ENCODE measurements at places on chromosomes 13 and 19. TPM values are rescaled to one million over a fixed set of nuclear protein-coding genes. Genes with fewer than 3 reads are reported as not detected.
A peak's percentile ranks its signal among the peaks of the same experiment; 100 is the strongest.

DNA sequence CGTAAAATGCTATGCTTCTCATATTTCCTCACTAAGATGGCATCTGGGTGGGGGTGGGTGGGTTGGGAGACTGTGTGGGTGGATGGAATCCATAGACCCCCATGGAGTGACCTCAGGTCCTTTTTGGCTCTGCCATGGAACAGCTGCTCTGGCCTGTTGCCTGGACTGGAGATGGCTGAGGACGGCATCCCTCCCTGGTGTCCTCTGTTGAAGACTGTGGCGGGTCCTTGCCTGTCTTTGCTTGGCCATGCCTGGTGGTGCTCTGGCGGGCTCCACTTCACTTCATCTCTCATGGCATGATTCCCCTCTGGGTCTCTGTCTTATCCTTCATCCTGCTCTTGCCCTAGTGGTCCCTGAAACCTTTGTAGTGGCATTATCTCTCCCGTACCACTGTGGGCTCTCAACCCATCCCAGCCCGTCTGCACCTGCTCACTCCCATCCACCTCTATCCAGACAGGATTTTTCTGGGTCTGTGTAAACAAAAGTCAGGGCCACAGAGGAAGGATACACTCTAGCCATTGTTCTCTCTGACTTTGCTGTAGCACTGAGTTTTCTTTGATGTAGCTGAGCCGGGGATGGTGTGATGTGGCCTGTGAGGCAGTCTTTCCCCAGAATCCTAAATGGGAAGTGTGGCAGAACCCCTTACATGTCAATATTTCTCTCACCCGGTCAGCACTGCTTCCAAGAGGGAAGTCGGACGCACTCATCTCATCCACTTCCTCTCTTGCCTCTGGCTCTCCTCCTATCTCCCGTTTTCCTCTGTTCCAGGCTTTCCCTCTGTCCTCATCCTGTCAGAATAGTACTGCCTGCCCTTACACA is 36.1 kb downstream of the WDFY2 start:
- H3K27me3 ChIP-seq: no peaks in the 10 kb centered on the region
- peaks cover 42% of the 10 kb centered on the region for H3K4me1 ChIP-seq
- DNase-seq: no peak
- no peak overlapping the region for H3K4me3 ChIP-seq
- peak overlapping the region; percentile 10 for H3K27ac ChIP-seq

DNA sequence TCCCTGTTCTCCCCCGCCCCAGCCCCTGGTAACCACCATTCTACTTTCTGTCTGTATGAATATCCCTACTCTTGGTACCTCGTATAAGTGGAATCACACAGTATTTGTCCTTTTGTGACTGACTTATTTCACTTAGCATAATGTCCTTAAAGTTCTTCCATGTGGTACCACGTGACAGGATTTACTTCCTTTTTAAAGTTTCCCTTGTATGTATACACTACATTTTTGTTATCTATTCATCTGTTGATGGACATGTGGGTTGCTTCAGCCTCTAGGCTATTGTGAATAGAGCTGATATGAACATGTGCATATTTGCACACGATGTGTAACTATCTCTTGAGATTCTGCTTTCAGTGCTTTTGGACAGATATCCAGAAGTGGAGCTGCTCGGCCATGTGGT is 59.6 kb upstream of the GJB6 start:
- no peak for DNase-seq
- no peak overlapping the region for H3K27ac ChIP-seq
- peaks cover 2% of the 10 kb centered on the region for H3K4me1 ChIP-seq
- H3K36me3 ChIP-seq: peaks cover 7% of the 10 kb centered on the region
- no peaks in the 10 kb centered on the region for H3K27me3 ChIP-seq

DNA sequence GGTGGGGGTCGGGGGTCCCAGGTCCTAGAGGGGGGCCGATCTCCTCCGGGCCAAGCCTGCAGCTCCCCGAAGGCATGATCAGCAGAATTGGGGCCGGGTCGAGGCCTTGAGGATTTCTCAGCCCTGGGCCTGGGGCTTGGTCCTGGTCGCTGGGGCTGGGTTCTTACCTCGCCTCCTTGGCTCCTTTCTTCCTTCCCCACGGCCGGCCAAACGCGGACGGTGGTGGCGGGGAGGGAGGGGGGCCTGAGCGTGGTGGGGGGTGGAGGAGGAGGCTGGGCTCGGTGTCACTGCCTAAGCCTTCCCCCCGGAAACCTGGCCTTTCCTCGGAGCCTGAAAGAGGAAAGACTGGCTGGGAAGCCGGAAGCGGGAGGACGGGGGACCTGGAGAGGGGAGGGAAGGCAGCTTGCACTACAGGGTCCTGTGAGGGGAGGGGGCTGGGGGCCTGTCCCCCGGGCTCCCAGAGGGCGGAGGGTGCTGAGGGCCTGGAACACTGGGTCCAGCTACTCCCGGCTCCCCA is at the start of gene ZNF579:
TSS of gene ZNF579 (minus strand) at position 221 of the 517 bp plus-strand sequence. CDS start 1,209 bp downstream, outside the sequence.
- peaks cover 30% of the 10 kb centered on the region for H3K4me1 ChIP-seq
- H3K36me3 ChIP-seq: peaks cover 3% of the 10 kb centered on the region
- DNase-seq: peak; percentile 85
- no peaks in the 10 kb centered on the region for H3K27me3 ChIP-seq

DNA sequence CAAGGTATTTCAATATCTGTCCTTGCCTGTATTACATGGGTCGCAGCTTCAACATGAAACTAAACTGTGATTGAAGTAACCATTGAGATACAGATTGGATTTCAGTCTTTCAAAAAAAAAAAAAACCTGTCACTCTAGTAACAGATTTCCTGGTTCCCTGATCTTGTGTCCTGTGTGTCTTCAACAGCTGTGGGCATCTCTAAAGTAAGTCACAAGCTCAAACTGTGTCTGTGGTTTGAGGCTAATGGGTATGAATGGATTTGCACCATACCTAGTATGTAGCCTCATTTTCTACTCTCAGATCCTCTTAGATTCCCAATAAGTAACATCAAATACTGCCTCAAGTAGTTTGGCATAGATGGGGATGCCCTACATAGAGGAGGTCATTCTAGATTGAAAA is 300.1 kb downstream of the COG6 start:
- H3K27ac ChIP-seq: peak overlapping the region; percentile 68
- DNase-seq: no peak
- H3K36me3 ChIP-seq: no peaks in the 10 kb centered on the region
- H3K27me3 ChIP-seq: no peaks in the 10 kb centered on the region
- peaks cover 72% of the 10 kb centered on the region for H3K4me1 ChIP-seq

DNA sequence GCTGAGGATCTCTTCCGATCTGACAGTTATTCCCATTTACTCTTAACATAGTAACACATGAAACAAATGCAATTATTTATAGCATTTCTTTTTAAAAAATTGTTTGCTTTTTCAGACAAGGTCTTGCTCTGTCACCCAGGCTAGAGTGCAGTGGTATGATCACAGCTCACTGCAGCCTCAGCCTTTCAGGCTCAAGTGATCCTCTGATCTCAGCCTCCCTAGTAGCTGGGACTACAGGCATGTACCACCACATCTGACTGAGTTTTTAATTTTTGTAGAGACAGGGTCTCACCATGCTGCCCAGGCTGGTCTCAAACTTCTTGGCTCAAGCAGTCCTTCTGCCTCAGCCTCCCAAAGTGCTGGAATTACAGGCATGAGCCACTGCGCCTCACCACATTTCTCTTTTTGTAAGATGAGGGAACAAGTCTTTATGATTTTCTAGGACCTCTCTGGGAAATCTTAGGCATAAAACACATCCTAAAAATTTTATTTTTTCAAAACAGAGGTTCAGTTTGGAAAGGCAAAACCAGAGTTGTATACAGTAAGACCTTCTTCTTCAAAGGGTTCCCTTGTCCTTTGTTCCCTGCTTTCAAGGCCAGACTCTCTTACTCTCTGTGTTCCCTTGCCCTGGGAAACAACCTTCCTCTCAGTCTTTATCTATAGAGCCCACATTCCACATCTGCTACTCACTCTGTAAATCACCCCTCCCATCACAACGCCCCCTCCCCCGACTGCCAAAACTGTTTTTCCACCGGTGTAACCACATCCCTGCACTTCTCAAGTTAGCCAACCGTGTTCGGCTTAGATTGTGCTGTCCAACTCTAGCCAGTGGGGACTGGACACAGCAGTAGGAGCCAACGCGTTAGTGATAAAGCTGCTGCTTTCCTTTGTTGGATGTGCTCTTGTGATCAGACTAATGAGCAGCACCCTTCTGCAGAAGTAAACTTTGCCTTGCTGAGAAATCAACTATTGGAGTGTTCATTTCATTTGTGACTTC is 56.2 kb downstream of the DHRS12 start:
- H3K27me3 ChIP-seq: no peaks in the 10 kb centered on the region
- DNase-seq: no peak
- peaks cover 67% of the 10 kb centered on the region for H3K36me3 ChIP-seq
- no peak overlapping the region for H3K27ac ChIP-seq
- no peak overlapping the region for H3K4me3 ChIP-seq

- DNase-seq: no peak
- no peak overlapping the region for H3K4me3 ChIP-seq
- H3K27ac ChIP-seq: no peak overlapping the region
- H3K36me3 ChIP-seq: no peaks in the 10 kb centered on the region
Measured at GRCh38 chr19:15874821-15875474, 22.9 kb downstream of the CYP4F2 start.

DNA sequence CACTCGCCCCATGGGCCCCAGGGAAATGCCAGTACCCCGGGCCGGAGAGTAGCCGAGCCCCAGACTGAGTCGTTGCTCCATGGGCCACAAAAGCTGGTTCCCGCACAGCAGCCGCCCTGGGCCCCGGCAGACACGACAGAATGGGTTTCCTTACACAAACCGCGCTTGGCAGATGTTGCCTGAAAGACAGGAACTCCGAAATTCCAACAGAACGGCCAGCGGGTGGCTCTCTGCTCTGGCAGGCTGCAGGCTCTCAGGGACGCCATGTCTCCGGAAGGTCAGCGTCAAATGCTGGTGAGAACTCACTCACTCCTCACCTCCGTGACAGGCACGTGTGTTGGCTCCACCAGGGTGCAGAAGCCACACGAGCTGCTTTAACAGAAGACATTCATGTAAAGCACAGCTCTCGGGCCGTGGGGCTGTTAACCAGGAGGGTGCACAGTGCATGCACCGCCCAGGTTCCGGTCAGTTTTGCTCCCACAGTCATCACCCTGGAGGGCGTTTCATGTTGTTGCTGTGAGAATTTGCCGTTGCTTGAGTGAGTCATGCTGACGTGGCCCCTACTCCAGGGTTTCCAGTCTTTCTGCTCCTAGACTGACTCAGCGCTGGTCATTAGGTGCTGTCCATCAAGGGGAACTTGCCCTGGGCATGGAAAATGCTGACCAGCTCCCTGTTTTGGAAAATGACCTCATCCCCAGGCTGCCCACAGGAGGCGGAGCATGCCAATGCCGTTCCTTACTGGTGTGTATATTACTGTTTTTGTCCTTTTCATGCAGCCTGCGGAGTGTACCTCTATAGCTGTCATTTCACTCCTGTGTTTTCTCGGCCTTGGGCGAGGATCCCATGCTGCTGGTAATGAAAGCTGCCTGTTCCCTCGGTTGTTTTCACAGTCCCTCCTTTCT is 44.8 kb downstream of the ANKRD10 start:
- H3K36me3 ChIP-seq: peaks cover 3% of the 10 kb centered on the region
- peak overlapping the region; percentile 16 for H3K4me3 ChIP-seq
- H3K27me3 ChIP-seq: peaks cover 40% of the 10 kb centered on the region
- peaks cover 7% of the 10 kb centered on the region for H3K4me1 ChIP-seq
- no peak for DNase-seq

GRCh38 chr19:58395979-58396627 is 647 bp downstream of the RNF225 start:
- no peak overlapping the region for H3K27ac ChIP-seq
- H3K4me1 ChIP-seq: peaks cover 22% of the 10 kb centered on the region
- no peak overlapping the region for H3K4me3 ChIP-seq
- no peak for DNase-seq

DNA sequence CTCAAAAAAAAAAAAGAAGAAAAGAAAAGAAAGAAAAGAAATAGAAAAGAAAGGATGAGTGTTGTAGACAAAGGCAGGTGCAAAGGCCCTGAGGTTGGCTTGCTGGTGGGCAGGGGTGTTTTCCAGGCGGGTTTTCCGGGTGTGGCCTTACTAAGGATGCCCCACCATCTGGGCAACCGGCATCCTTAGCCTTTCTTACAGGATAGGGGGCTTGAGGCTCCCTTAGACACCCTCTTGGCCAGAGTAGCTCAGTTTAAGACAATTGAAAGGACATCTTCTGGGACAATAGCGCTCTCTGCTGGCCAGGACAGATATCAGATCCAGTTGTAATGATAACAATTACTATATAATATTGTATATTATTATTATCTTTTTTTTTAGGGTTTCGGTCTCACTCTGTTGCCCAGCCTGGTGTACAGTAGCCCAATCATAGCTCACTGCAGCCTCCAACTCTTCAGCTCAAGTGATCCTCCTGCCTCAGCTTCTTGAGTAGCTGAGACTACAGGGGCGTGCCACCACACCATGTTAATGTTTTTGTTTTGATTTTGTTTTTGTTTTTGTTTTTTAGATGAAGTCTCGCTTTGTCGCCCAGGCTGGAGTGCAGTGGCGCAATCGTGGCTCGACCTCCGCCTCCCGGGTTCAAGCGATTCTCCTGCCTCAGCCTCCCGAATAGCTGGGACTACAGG is 1.4 kb upstream of the QTRT1 start:
- peak; percentile 79 for DNase-seq
- no peaks in the 10 kb centered on the region for H3K36me3 ChIP-seq
- H3K27ac ChIP-seq: no peak overlapping the region
- peaks cover 31% of the 10 kb centered on the region for H3K4me1 ChIP-seq
- peaks cover 4% of the 10 kb centered on the region for H3K27me3 ChIP-seq

- H3K27me3 ChIP-seq: peaks cover 11% of the 10 kb centered on the region
- H3K27ac ChIP-seq: no peak overlapping the region
Measured at GRCh38 chr19:35828692-35829301, 16.2 kb upstream of the PRODH2 start.

DNA sequence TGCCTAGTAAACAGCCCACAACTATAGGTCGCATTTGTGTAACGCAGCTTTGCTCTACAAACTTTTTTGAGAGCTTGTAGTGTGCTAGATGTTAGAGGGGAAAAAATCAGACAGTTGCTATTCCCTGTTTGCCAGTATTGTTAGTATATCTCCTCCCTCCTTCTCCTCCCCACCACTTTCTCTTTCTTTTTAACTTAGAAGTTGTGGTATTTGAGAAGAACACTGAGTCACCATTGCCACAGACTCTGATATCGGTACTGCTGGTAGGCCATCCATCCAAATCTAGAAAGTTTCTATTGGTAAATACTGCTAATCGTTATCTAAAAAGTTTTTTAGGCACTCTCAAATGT is 666 bp downstream of the POMP start:
- peaks cover 69% of the 10 kb centered on the region for H3K4me1 ChIP-seq
- peak overlapping the region; percentile 99 for H3K27ac ChIP-seq
- peaks cover 1% of the 10 kb centered on the region for H3K27me3 ChIP-seq
- peak overlapping the region; percentile 97 for H3K4me3 ChIP-seq
- no peak for DNase-seq
- H3K36me3 ChIP-seq: peaks cover under 1% of the 10 kb centered on the region

- no peak overlapping the region for H3K4me3 ChIP-seq
- no peak for DNase-seq
- peaks cover 8% of the 10 kb centered on the region for H3K27me3 ChIP-seq
- H3K4me1 ChIP-seq: peaks cover 5% of the 10 kb centered on the region
- no peak overlapping the region for H3K27ac ChIP-seq
Measured at GRCh38 chr19:48554385-48555091, 2.6 kb downstream of the SULT2B1 start.

The SELENOV gene
- total RNA-seq: not detected

The OLFM4 gene
- total RNA-seq: not detected

The GNG8 gene
- not detected for total RNA-seq

The KBTBD7 gene
- total RNA-seq: 6.4 TPM

The TSKS gene
- total RNA-seq: 3.5 TPM

The ZNF418 gene
- 31.8 TPM for total RNA-seq

The VSTM2B gene
- not detected for total RNA-seq

The GARRE1 gene
- 53.7 TPM for total RNA-seq

The TEX101 gene
- not detected for total RNA-seq

The PPM1N gene
- total RNA-seq: 12.4 TPM

The ZNF626 gene
- total RNA-seq: 17.1 TPM

The FFAR3 gene
- total RNA-seq: not detected

The LMO7 gene
- total RNA-seq: 65.3 TPM

All from naive thymus-derived CD8-positive, alpha-beta T cell (primary cell).